ENCODE measurements at places on chromosomes 2 and 18. TPM values are rescaled to one million over a fixed set of nuclear protein-coding genes. Genes with fewer than 3 reads are reported as not detected.

Gene RBBP8
- total RNA-seq = 692 TPM

DNA sequence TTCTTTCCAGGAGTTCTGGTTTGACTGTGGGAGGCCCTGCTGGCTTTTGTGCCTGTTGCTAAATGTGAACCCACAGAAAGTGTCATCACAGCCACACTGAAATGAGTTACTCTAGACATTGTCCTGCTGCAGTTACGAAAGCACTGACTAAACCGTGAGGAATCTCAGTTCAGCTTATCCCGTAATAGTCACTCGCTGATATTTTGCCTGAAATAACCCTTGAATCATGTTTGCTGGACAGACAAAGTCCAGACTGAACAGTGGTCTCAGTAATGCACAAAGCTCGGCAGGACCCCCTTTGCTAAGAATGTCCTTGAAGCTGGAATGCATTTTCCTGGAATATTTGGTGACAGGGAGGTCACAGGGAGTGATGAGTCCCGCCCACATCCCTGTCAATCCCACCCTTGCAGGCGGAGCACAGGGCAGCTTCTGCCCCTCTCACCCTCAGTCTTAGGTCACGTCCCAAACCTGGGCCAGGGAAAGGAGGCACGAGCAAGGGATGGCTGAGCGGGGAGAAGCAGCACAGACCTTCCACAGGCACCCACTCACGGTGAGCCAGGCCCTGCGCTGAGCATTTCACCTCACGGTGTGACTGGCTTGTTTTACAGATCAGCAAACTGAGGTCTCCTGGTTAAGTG, 53.4 kb downstream of the ADI1 start:
- peak; percentile 78 for DNase-seq

DNA sequence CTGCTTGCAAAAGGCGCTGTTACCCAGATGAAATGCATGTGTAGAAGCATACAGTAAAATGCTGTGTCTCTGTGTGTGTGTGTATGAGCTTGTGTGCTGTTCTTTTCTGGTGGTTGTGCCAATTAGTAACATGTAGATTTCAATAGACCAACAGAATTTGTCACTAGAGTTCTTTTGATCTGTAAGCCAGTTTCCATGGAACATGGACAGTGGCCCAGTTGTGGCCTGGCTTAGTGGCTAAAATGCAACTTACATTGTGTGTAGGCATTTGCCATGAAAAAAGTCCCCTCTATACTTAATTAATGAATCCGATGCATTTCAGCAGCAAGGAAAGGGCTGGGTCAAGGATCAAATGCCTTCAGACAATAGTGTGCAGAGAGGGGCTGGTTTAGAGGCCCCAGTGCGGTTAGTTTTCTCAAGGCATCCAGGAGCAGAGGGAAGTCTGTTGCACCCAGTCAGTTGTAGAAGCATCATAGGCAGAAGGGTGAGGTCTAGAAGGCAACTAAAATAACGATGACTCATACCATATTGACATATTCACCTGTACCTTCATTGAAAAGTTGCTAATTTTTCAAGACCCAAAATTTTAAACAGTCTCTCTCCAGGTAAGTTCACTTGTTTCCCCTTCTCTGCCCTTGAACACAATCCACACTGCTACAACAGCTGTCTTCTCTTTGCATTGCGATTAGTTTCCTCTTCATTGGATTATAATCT, 366.9 kb upstream of the SPRED2 start:
- no peak for DNase-seq

DNA sequence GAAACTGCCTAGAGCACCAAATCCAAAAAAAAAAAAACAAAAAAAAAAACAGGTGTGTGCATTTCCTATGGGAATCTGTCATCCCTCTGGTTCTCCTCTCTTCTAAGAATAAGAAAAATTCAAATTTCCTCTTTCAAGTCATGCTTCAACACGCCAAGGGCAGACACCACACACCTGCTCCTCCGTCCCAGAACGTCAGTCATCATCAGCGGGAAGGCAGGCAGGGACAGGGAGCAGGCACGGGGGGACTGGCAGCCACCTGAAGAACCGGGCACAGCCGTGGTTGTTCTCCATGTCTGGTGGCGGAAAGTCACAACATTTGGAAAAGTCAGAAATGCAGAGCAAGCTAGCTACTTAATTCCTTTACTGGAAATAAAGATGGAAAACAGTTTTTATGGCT, 214.8 kb downstream of the IKZF2 start:
- DNase-seq = no peak

Gene MAL
- not detected for total RNA-seq

Gene CPLX4
- not detected for total RNA-seq

Gene MROH2A
- not detected for total RNA-seq

GRCh38 chr2:196431957-196432356, 207.6 kb upstream of the CCDC150 start:
- no peak for DNase-seq

- no peak for DNase-seq
These were observed at the start of gene PDCD1 for GRCh38 chr2:241858206-241859016. PDCD1 (minus strand) TSS chr2:241858894; CDS start chr2:241858838, 56 bp downstream.

Gene IFIH1
- total RNA-seq = 6.7 TPM

Gene GCKR
- 1.2 TPM for total RNA-seq

Gene CCDC178
- total RNA-seq = not detected

- DNase-seq = no peak
These were observed 27.4 kb downstream of the FABP1 start for GRCh38 chr2:88100489-88100858.

DNA sequence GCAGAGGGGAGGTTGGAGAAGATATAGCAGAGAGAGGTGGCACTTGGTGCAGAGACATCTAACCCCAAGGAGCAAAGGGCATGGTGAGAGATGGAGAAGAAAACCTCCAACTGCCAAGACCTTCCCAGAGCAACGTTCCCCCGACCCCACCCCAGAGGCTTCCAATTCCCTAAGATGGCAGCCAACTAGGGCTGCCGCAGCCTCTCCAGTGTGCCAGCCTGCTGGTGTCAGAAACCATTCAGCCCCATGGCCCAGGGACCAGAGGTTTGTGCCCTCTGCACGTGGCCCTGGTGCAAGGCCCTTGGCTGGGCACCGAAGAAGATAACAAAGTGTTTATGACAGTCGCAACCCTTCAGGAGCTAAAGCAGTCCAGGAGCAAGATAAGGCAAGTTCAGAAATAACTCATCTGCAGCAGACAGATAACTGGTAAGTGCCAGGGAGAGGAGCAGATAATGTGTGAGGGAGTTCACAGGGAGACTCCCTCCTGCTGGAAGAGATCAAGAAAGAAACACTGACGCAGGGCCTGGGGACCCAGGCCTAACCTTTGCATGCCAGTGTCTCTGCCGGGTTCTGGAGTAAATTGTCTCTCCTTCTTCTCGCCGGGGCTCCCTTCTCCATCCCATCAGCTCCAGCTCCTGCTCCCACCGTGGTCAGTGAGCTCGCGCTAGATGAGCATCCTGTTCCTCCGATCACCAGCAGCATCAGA, 66.1 kb upstream of the ID2 start:
- no peak for DNase-seq

- DNase-seq = no peak
These were observed 97.7 kb upstream of the CTDP1 start for GRCh38 chr18:79581911-79582310.

DNA sequence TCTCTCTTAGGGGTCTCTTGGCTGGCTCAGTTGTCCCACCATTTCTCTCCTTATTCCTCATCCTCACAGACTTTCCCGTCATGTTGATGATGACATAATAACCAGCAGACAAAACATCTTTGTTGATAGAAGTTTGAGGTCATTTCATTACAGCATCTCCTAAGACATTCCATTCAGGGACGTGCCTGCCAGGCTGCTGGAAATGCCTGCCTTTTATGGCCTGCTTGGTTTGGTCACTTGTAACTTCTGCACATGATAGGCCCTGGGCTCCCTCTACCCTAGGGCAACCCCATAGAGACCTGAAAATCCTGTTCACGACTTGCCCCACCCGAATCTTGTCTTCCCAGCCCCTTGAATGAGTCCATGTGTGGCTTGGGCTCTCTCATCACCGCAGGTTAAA, 81.7 kb downstream of the SDC1 start:
- no peak for DNase-seq

DNA sequence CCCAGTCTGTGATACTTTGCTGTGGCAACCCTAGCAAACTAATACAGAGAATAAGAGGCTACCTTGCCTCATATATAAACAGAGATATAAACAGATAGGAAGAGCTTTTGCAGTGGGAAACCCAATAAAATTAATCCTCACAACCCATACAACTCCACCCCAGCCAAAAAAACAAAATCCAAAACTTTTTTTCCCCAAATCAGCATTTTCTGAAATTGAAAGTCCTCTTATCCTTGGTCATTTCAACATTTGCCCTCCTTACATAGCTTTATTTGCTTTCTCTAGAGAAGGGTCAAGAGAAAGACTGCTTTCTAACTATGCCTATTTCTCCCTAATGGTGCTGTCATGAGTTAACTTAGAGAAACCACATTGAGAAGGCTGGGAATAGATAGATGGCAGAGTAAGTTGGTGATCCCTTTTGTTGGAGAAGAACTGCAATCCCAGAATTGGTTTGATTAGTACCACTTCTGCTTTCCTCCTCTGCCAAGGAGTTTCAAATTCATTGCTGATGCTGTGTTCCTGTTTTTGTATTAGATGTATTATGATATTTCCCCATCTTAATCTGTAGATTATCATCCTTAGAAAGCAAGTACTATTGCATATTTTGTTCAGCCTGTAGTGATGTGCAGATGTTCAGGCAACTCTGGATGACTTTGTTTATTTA, 76.5 kb upstream of the B3GNT2 start:
- no peak for DNase-seq

Gene RIF1
- 34.5 TPM for total RNA-seq

DNA sequence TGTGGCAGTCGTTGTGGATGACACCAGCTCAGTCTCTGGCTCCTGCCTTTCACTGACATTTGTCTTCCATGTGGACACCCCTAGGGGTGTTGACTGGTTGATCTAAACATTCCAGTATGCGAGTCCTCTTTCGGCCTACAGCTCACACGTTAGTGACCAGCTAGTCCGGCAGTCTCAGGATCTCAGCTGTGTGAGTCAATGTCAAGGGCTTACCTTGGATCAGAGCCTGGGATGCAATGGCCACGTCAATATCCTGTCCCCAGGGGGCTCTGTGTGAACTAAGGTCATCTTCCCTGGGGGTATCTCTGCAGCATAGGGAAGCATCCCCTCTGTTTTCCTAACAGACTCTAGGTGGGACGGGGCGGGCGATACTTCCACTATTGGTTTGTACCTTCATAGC, 35.1 kb upstream of the YWHAQ start:
- DNase-seq = no peak
